ENCODE measurements at places on chromosomes 6 and 20.

DNA sequence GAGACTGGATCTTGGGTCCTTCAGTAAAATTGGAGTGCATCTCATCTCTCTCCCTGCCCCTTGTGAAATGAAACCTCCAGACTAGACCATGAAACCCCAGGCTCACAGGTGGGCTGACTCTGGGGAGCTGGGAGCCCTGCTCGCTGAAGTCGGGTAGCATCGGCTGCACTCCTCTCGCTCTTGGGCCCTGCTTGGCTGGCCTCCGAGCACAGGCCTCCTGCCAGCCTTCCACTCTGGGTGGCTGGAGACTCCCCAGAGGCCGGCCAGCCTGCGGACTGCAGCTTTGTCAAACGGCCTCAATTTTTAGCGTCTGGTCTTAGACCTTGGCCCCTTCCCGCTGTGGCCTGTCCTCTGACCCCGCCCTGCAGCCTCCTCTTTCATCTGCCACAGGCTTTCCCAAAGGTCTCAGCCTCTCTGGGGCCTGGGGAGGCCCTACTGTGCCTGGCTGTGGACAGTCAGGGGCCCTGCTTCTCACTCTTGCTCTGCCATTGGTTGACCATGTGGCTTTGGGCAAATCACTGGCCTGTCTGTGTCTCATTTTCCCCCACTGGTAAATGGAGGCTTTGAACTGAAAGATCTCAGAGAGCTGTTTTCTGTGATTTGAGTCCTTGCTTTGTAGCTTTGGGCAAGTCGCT is 45.1 kb downstream of the SRC start:
- no peak for DNase-seq

GRCh38 chr20:58092871-58093270 is 135.6 kb downstream of the ANKRD60 start:
- no peak for DNase-seq

- DNase-seq = no peak
Measured at GRCh38 chr6:20266851-20267608, 54.8 kb upstream of the MBOAT1 start.

- DNase-seq = no peak
Measured at GRCh38 chr6:1761477-1761877, 151.8 kb downstream of the FOXC1 start.

DNA sequence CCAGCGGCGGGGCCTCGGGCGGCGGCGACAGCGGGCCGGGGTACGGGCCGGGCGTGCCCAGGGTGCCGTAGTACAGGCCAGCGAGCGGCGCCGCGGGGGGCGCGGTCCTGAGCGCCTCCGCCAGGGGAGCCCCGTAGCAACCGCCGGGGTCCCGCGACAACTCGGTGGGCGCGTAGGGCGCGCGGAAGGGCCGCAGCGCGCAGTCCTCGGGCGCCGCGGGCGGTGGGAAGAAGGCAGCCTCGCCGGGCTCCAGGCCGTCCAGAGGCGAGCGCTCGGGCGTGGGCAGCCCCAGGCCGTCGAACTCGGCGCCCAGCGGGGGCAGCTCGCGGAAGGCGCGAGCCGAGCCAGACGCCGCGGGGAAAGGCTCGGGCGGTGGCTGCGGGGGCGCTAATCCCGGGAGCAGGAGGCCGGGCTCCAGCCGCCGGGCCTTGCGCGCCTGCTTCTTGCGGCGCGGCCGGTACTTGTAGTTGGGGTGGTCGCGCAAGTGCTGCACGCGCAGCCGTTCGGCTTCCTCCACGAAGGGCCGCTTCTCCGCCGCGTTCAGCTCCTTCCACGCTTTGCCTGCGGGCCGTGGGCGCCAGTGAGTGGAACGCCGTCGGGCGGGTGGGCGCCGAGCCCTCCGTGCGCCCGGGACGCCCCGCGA is 916 bp downstream of the SOX18 start:
- DNase-seq = no peak

DNA sequence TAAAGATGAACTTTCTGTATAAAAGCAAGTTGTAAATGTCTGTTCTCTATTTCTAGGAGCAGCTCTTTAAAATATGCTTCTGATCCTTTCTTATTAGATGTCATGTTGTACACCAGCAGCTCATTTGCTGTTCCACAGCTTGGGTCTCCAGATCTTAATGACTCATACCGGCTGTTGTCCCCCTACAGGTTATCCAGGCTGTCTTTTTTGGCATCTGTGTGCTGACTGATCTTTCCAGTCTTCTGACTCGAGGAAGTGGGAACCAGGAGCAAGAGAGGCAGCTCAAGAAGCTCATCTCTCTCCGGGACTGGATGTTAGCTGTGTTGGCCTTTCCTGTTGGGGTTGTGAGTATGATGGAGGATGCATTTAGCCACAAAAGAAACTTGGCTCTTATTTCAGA is 76.0 kb downstream of the AIG1 start:
- DNase-seq = no peak

DNA sequence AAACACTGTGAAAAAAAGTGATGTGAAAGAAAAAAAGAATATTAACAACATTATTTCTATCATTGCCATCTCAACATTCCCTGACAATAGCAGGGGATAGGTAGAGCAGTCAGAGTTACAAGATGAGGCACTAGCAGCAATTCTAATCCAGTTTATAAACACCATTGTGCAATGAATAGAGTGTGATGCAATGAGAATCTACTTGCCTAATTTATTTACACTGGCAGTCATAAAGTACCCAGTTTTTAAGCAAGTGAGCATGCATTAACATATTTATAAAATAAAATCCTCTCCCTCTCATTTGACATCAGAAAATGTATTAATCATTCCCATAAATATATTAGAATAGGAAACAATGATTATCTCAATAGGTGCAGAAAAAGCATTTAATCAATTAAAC is 2.5 kb upstream of the MANEA start:
- no peak for DNase-seq

GRCh38 chr20:11051136-11051535 is 377.3 kb upstream of the JAG1 start:
- no peak for DNase-seq

DNA sequence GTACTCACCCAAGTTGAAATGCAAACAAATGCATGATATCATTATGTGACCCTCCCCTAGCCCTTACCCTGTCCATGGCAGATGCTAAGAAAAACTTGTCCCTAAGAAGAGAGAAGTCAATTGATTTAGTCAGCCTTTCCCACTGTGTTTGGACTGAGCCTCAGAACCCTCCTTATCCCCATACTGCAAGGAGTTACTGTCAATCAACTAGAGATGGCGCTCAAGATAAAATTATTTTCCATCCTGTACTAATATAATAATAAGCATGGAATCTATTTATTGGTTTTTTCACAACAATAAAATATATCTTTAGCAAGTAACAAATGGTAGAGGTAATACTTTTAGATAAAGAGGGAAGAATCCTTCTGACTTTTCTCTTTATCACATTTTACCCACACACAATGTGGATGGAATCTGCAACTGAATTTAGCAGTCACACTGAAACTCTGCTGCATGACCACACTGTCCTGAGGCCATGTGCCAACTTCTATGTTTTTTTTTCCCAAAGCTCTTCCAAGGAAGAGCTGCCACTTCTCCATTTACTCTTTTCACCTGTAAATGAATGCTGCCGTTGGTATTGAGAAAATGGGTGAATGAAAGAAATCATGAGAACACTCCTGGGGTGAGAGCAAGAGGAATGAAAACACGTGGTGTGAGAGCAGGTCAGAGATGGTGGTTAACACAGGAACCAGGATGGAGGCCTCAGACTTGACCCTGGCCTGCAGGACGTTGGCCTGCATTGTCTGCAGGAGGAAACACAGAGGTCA is 10.5 kb downstream of the NT5E start:
- DNase-seq = no peak

GRCh38 chr20:47708140-47708807 is 77.0 kb downstream of the SULF2 start:
- DNase-seq = no peak

Data from ACHN (cell line).